ENCODE measurements at places on chromosomes 6 and 20. TPM values are rescaled to one million over a fixed set of nuclear protein-coding genes. Genes with fewer than 3 reads are reported as not detected.

PGC gene
- not detected for total RNA-seq

STMND1 gene
- total RNA-seq, result not detected

CST2 gene
- not detected for total RNA-seq

COX4I2 gene
- total RNA-seq, result not detected

TNXB gene
- 5.9 TPM for total RNA-seq
